Renal cortex interstitium (tissue), 15 donors: ENCODE measurements at places on chromosomes 1 and 21. TPM values are rescaled to one million over a fixed set of nuclear protein-coding genes. Genes with fewer than 3 reads are reported as not detected.

GRCh38 chr1:53460211-53460634 is 1.0 kb downstream of the DMRTB1 start:
- DNase-seq = no peak

TAS1R1 gene
- 0.29 TPM for polyA plus RNA-seq

DNA sequence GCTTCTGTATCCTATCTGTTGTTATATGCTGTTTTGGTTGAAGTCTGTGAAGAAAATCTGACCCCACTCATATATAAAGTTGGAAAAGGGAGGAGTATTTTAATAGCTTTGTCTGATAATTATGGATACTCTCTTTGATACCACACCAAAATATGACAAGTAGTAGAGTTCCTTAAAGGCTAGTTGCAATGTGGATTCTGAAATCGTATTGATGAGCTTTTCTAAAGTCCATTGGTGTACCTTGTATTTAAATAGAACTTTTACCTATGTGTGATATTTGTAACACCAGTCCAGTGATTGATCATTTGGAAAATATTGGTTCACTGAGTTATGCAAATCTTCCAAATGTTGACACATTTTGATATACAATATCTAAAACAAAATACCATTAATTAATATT is 7.7 kb downstream of the GAS5 start:
- no peak for DNase-seq

GRCh38 chr1:169680377-169681019 is 30.9 kb downstream of the SELL start:
- no peak for DNase-seq

SLX9 gene
- 19.8 TPM for polyA plus RNA-seq

GRCh38 chr21:46120301-46121285 is 22.7 kb downstream of the COL6A2 start:
- DNase-seq = no peak

- DNase-seq = peak; percentile 58
Measured at GRCh38 chr1:36366091-36366661, 19.5 kb downstream of the STK40 start.

- no peak for DNase-seq
Measured at GRCh38 chr1:230632273-230632873, 9.9 kb upstream of the COG2 start.

GRCh38 chr1:206588492-206588891 is 23.8 kb downstream of the EIF2D start:
- DNase-seq = no peak

SHCBP1L gene
- 0.25 TPM for polyA plus RNA-seq

- DNase-seq = no peak
Measured at GRCh38 chr1:226779561-226779960, 40.5 kb upstream of the ITPKB start.

DNA sequence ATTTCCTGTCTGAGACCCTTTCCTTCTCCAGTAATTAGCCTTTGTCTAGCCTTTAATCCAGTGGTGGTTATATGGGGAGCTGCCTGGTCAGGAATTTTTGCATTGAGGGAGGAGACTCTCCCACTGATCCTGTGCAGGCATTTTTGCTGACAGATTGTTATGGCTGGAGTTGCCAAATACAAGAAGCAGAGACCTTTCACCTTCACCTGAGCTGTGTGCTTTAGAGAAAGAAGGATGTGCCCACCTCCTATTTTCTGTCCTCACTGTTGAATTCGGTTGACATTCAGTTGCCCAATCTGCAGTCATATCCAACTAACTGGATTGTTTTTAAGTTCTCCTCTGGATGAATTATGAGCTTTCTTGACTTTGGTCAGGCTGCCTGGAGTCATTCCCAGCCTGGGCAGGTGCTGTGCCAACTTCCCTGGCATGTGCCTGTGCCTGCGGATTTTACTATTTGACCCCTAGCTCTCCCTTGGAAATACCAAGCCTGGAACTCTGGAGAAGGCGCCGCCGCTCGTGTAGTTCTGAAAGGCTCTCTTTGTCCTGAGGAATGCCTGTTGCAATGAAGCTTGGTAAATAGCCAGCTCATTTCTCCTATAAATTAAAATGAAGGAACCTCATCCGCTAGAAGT is 143.9 kb downstream of the NOS1AP start:
- DNase-seq = no peak

DNA sequence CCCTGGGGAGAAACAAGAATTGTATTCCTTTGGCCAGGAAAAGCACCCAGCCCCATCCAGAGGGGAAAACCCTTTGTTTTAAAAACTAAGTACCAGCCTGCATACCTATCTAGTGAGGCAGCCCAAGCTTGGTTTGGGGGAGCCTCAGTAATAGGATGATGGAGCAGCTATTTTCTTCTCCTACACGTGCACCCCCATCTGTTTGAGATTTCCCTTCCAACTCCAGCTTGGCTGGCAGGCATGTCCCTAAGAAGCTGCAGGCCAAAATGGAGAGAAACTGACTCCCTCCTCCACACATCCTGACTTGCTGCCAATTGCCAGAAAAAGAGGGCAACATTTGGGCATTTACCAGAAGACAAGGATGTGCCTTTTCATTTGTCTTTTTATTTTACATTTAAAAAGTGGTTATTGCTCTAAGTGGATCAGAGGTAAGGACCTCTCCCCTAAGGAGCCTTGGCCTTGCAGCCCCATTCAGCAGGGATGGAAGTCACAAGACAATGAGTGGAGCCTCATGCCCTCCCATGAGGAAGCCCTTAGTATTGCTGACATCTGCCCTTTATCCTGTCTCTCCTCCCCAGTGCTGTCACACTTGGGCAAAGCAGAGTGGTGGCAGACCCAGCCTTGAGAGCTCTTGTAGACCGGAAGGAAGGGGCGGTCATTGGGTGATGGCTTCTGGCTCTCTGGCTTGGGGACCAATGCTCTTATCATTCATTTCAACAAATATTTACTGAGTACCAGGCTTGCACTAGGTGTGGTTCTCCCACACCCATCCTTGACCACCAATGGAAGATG is 8.6 kb downstream of the FNDC5 start:
- no peak for DNase-seq

C1orf210 gene
- polyA plus RNA-seq = 26.9 TPM

DNA sequence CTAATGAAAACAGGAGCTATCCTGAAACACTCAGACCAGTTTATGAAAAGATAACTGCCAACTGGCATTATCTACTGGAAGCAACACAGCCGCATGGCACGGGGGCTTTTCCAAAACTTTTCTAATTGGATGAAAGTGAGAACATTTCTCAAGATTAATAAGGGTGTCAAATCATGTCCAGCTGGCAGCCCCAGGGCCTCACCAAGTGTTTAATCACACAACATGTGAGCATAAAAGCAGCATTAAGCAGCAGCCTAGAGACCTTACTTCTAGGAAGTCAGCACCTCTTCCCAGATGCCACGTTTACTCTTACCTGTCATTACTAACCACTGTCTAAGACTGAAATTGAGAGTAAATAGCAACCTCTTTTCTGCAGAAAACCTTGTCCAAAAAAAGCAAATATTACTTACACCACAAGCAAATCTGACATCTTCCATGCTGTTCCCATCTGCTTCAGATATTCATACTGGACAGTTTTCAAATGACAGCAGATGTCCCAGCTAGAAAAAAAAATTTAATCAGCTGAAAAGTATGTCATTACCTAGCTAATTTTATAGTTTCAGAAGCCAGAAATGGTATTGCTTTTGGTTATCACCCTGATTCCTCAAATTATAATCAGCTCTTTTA is 341.5 kb upstream of the ZP4 start:
- no peak for DNase-seq

HLX gene
- 8.6 TPM for polyA plus RNA-seq

ETNK2 gene
- 28.2 TPM for polyA plus RNA-seq

DNA sequence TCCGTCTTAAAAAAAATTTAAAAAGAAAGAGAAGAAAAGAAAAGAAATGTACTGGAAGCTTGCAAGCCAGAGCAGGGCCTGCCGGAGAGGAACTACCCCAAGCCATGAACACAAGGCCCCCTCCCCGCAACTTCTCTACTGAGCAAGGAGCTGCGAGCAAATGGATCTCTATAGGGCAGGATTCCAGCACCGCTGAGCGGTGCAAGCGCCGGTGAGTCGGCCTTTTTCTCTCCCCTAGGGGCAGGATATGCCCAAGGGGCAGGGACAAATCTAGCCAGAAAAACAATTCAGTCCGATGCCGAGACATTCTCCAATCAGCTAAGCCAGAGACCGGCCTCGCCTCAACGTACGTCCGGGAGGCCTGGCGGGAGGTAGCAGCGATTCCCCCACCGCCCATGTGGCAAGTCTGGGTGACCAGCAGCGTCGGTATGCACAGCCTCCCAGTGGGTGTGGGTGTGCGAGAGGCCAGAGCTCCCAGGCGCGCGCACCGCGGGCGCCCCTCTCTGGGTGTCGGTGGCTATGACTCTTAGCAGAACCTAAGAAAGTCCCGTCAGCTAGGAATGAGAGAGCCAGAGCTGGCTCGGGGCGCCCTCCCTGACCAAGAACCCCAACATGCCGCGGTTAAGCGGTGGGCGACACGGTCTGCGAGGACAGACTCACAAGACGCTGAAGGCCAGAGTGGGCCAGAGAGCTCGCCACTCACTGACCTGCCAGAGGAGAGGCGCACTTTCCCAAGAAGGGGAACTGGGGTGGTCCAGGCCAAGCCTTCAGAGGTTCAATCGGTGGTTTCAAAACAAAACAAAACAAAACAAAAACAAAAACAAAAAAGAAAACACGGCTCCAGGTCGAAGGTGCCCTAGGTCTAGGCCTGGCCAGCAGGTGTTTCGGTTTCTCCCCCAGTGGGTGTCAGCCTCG is 1.9 kb downstream of the CSMD2 start:
- DNase-seq = peak; percentile 53

DNA sequence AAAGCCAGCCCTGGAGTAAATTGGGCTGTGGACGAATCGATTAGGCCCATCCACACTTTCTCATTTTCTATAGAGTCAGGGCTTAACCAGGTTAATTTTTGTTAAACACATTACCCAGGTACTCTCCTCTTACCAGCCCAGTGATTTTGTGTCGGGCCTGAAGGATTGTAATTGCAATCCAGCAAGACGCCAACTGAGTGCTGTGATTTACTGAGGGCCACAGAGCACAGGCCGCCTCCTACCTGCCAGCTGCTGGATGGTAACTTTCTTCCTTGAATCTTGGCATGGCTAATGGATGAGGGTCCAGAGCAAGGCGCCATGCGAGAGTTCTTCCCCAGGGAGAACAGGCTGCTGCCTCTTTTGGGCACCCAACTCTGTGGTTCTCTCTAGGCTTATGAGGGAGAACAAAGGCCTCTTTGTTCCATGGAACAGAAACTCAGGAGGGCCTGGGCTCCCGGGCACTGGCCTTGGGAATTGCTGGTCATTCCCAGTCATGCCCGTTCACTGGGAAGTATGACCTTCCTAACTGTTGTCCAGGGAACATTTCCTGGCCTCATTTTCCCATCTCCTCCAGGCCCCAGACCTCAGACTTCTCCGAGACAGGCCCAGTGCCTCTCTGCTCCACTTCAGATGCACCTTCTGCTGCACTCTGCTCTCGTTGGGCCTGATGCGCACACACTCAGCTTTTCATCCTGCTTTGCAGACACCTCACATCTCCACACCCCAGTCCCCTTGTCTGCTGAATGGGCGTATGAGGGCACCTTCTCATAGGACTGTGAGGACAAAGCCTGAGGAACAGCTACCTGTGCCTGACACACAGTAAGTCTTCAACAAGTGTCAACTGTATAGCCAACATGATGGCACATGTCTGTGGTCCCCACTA is 57.3 kb downstream of the SYF2 start:
- no peak for DNase-seq

FAM177B gene
- not detected for polyA plus RNA-seq

- no peak for DNase-seq
Measured at GRCh38 chr1:192513697-192514096, 61.9 kb upstream of the RGS1 start.

BRDT gene
- polyA plus RNA-seq = not detected

ALX3 gene
- not detected for polyA plus RNA-seq

- no peak for DNase-seq
Measured at GRCh38 chr1:100115524-100115923, 17.2 kb downstream of the SASS6 start.

CYYR1 gene
- polyA plus RNA-seq = 56.0 TPM

DNA sequence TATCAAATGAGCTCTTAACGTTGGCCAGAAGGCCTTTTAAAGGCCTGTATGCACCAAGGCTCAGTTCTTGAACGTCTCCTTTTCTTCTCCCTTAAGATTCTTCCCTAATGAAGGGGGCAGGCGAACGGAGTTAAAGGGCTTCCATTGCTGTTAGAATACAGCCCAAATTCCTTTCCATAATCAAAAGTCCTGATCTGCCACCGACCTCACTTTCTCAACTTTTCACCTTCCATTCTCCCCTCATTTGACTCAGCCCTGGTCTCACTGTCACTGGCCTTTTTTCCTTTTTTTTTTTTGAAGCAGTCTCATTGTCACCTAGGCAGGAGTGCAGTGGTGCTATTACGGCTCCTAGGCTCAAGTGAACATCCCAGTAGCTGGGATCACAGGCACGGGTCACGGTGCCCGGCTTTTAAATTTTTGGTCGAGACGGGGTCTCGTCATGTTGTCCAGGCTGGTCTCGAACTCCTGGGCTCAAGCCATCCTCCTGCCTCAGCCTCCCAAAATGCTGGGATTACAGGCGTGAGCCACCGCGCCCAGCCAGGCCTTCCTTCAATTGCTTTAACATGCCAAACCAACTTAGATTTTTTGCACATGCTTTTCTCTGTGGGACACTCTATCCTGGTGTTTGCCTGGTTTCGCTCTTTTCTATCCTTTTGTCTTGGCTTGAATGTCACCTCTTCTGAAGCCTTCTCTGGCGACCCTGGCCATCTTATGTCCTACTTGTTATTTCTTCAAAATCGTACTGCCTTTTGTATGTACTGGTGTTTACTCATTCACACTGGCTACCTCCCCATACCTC is 612 bp upstream of the CMPK1 start:
- no peak for DNase-seq

DNA sequence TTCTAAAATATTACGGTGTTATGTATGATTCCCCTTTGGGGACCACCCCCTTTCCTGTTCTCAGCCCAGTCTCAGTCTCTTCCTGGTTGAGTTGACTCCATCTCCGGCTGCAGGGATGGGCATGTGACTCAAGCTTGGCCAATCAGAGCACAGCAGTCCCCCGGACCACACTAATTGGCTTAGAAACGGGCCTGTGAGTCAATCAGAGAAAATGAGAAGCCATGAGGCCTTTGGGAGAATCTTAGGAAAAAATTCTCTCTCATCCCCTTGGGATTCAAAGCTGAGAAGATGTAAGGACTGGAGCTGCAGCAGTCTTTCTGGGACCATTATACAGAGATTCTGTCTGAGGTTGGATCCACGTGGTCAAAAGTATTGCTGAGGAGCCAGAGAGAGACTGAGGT is 10.7 kb upstream of the FHAD1 start:
- no peak for DNase-seq

GRCh38 chr1:228884196-228884595 is 148.9 kb downstream of the RHOU start:
- DNase-seq = no peak

GRCh38 chr1:236702791-236703394 is 16.6 kb downstream of the ACTN2 start:
- DNase-seq = no peak

DNA sequence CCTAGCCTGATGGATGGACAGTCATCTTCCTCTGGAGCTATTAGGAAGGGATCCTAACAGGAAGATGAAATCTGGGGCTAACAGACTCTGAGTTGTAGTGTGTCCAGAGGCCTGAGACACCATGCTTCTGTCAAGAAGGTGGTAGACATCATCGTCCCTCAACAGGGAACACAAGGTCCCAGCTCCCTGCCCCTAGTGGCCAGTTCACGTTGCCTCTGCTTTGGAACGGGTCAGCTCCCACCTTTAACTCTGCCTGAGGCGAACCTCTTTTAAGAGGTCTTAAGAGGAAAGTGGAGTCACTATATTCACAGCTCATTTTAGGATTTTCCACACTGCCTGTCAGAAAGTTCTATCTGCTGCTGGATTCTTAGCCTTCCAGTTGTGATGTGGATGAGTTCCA is 28.3 kb downstream of the LRRC71 start:
- no peak for DNase-seq

- no peak for DNase-seq
Measured at GRCh38 chr1:230268371-230269170, 157.6 kb downstream of the PGBD5 start.

UBL4B gene
- polyA plus RNA-seq = not detected
